ENCODE measurements at places on chromosomes 5 and 9.

GRCh38 chr9:128341435-128341849, 1.1 kb downstream of the SLC27A4 start:
- peak; percentile 59 for DNase-seq

DNA sequence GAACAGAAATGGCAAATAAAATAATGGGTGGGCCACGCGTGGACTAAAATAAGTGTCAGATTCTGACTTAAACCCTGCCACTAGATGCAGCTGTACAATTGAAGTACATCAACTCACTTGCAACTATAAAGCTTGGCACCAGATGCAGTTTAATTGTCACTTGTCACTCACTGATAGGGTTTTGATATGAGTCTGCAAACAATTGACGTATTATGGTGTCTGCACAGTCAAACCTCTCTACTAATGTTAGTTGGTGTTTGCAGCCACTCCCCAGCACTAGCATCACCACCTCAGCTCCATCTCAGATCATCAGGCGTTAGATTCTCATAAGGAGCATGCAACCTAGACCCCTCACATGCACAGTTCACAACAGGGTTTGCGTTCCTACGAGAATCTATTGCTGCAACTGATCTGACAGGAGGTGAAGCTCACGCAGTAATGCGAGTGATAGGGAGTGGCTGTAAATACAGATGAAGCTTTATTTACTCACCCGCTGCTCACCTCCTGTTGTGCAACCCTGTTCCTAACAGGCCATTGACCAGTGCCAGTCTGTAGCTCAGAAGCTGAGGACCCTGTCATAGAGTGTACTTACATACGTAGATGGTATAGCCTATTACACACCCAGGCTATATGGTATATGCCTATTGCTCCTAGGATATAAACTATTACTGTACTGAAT, 72.1 kb upstream of the SEMA6A start:
- DNase-seq, result no peak

- DNase-seq, result no peak
These were observed 7.2 kb downstream of the NINJ1 start for GRCh38 chr9:93126825-93127368.

DNA sequence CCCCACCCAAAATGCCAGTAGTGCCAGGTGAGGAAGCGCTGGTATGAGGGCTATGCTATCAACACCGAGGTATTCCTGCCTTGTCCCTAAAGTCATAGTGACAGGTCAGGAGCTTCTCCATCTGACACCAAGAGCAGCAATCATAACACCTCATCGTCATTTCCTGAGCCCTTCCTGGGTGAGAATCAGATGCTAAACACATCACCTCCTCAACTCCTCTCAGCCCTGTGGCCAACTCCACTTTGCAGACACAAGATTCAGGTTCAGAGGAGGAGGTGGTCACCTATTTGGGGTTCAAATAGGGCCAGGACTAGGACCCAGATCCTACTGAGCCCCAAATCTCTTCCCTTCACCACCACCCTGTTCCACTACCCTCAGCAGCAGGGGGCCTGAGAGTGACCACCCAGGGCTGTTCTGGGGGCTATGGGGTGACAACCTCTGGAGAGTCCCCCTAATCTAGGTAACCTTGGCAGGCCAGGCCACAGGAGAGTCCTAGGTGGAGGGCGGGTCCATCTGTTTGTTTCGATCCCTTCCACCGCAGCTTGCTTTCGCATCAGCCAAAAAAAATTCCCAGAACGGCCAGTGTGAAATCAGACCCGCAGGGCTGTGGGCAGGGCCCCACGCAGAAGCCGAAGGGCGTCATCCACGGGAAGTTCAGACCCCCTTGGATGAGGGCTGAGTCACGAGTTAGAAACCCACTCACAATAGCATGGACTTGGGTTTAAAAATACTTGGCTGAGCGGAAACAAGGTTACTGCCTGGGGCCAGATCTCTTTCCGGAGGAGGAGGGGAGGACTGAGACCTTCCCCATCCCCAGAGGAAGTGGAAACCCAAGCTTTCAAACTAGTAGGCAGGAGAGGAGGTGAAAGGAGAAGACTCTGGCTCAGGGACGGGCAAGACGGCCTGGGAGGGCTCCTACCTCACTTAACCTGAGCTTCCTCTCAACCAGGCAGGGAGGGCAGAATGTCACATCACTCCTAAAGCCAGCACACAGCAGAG, 8.7 kb downstream of the STK10 start:
- DNase-seq, result peak; percentile 85
